NCI-H2227 treated with DMSO at 0.1 percent for 48 hours (cell line): ENCODE measurements at places on chromosomes 7 and 10.
A peak's percentile ranks its signal among the peaks of the same experiment; 100 is the strongest.

DNA sequence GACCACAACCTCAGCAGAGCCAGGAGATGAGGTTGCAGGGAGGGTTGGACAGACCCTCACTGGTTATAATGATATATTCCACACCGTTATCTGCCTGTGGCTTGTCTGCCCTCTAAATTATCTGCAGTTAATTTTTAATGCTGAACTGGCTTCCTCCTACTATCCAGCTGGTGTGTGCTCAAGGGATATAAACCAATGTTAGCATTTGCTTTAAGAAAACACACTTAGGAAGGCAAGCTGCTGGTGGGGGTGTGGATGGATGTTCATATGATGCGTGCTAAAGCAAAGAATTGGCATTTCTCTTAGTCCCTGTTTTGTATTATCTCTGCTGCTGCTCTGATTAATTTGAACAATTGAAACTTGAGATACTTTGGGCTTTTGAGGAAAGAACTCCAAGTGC, 132.2 kb upstream of the NPVF start:
- peak; percentile 79 for DNase-seq

GRCh38 chr10:34305189-34305588, 509.9 kb downstream of the PARD3 start:
- DNase-seq: no peak

GRCh38 chr10:32957341-32958084, 517 bp downstream of the ITGB1 start:
- DNase-seq: no peak

- no peak for DNase-seq
Observed at GRCh38 chr7:40836218-40836617, 701.4 kb downstream of the SUGCT start.
